ENCODE measurements at places on chromosomes 11 and 22. TPM values are rescaled to one million over a fixed set of nuclear protein-coding genes. Genes with fewer than 3 reads are reported as not detected.

DNA sequence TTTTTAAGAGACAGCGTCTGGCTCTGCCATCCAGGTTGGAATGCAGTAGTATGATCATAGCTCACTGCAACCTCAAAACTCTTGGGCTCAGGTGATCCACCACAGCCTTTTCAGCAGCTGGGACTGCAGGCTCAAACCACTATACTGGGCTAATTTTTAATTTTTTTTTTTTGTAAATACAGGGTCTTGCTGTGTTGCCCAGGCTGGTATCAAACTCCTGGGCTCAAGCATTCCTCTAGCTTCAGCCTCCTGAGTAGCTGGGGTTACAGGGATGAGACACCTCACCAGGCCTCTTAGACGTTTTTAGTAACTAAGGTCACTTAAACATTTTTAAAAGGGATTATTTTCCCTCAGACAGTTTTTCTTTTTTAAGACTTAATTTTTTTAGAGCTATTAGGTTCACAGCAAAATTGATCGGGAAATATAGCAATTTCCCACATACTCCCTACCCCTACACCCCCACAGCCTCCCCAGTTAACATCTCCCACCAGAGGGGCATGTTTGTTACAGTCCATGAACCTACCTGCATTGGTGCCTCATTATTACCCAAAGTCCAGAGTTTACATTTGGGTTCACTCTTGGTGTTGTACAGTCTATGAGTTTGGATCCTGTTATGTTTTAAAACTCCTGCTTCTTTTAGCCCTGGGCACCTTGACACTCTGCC lies 3.9 kb downstream of the BCR start:
- H3K27me3 ChIP-seq: peaks cover 19% of the 10 kb centered on the region
- H3K36me3 ChIP-seq: peaks cover 9% of the 10 kb centered on the region
- no peak for DNase-seq
- H3K4me1 ChIP-seq: peaks cover 26% of the 10 kb centered on the region
- H3K4me3 ChIP-seq: no peak overlapping the region

DNA sequence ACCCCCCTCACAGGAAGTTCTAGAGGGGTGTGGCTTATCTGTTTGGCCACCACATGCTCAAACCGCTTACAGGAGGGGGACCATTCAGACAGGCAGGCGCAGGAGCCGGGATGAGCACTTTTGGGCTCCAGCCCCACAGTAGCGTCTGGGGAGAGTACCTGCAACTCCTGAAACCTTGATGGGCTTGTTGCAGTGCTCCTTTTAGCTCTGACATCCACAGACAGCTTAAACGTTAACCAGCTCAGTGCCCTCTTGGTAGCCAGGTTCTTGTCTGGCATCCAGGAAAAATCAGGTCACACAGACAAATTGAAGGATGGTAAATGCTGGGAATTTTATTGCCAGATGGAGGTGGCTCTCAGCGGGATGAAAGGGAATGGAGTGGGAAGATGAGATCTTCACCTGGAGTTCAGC lies 326.3 kb downstream of the ETS1 start:
- H3K4me3 ChIP-seq: no peak overlapping the region
- no peaks in the 10 kb centered on the region for H3K27me3 ChIP-seq
- no peak overlapping the region for H3K27ac ChIP-seq
- H3K4me1 ChIP-seq: no peaks in the 10 kb centered on the region
- H3K36me3 ChIP-seq: no peaks in the 10 kb centered on the region
- DNase-seq: no peak

GRCh38 chr11:62139526-62140303 lies 15.9 kb downstream of the INCENP start:
- H3K27me3 ChIP-seq: no peaks in the 10 kb centered on the region
- DNase-seq: no peak
- no peaks in the 10 kb centered on the region for H3K4me1 ChIP-seq
- H3K27ac ChIP-seq: no peak overlapping the region
- H3K36me3 ChIP-seq: peaks cover 85% of the 10 kb centered on the region

- peaks cover 22% of the 10 kb centered on the region for H3K4me1 ChIP-seq
- DNase-seq: no peak
- no peak overlapping the region for H3K4me3 ChIP-seq
- no peaks in the 10 kb centered on the region for H3K27me3 ChIP-seq
- peaks cover 51% of the 10 kb centered on the region for H3K36me3 ChIP-seq
- no peak overlapping the region for H3K27ac ChIP-seq
These were observed 5.6 kb downstream of the CD5 start for GRCh38 chr11:61107888-61108287.

SESN3 gene
- total RNA-seq: 24.1 TPM

AGBL2 gene
- 2.7 TPM for total RNA-seq

DNA sequence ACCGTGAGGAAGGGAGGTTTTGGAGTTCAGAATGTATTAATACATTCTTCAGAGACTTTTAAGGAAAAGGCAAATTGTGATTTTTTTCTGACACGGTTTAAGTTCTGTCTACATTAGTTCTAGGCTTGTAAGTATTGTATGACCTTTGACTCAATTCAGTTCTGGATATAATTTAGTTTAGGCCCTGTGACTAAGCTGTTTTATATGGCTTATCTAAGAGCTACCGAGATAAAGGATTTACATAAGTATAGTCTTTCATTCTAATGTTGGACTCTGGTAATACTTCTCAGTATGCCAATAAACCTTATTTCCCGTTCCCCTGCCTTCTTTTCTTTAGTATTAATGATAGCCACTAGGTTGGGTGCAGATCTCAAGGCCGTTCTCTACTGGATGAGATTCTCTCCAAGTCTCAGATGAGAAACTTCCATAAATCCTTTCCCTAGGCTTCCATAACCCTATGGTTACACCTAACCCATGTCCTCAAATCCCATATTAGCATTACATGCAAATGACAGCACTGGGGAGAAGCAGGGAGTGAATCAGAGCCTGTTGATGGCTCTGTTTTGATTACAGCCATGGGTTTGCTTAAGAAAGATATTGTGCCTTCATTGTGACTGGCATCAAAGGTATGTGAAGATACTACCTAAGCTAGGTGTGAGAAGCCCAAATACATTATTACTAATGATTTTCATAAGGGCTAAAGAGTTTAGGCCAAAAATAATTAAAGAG lies 38.7 kb downstream of the BARX2 start:
- no peaks in the 10 kb centered on the region for H3K36me3 ChIP-seq
- no peaks in the 10 kb centered on the region for H3K4me1 ChIP-seq
- no peak overlapping the region for H3K4me3 ChIP-seq
- DNase-seq: no peak

Data from thymus (tissue), 14 donors.